Activated CD4-positive, alpha-beta T cell treated with anti-CD3 and anti-CD28 coated beads, Interleukin-2, amount 50 U/mL, for 48 hours (primary cell): ENCODE measurements at places on chromosomes 7 and 10.

- no peak for DNase-seq
Measured at GRCh38 chr7:41010418-41010817, 692.5 kb downstream of the INHBA start.

DNA sequence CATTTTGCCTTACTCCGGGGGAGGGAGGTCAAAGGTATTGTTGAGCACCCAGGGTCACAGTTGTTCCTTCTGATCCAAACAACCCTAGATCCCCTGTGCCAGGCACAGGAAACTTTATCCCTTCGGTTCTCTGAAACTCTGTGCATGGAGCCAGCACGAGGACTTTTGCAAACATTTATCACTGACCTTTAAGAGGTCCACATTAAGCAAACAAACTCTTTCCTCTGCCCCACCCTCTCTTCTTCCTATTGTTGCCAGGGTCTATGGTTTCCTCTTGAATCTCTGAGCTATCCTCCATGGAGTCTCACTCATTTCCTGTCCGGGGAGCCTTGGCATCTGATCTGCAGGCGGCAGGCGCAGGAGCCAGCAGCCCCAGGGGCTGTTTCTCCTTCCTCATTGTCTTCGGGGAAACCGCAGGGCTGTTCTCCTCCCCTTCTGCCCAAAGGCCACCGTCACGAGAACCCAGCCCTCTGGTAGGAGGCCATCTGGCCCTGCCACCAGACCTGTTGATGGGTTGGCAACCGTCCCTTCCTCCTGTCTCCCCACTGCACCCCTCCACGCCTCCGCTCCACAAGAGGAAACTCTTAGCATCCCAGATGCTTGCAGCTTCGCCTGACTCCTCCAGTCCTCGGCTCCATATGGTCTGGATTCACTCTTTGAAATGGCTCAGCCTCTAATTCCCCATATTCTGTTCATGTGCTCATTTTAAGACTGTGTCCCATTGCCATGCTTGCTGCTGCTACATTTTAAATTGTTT is 327.3 kb upstream of the NRP1 start:
- DNase-seq = no peak

DNA sequence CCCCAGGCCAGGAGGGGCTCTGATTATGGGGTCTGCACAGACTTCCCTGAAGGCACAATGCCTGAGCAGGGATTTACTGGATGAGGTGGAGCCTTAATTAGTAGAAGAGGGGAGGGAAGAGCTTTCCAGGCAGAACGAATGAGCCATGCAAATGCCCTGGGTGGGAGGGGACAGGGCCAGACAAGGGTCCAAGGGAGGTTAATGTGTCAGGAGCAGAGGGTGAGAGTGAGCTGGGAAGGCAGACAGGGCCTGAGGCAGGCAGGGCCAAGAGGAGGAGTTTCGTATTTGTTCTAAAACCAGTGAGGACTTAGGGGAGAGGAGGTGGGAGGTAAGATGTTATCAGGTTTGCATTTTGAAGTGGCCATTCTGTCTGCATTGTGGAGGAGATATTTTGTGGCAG is 65.3 kb downstream of the NPY start:
- DNase-seq = no peak

DNA sequence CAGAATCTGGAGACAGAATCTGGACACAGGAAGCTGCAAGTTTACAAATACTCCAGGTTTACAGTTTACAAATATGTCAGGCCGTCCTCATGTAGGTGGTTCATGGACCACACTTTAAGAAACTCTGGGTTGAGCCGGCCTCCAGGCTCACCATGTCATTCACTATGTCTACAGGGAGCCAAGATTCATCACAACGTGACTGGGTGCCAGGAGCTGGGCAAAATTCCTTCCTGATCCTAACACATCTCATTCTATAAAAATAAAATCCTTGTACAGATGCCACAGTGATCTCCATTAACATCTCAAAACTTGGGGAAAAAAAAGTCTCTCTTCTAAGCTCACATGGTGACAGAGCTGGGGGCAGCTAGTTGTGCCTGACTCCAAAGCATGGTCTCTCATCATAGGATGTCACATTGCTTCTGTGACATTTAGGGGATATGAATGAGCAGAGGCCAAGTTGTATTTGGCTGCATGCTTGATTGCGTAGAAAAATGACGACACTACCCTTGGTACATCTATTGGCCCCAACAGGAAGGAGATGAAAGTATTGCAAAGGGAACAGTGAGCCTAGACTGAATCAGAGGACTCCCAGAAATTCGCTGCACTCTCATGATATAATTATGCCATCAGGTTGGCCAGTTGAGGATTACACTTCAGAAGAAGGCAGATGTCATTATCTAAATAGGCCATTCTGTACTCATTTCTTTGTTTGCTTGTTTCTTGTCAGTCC is 35.9 kb downstream of the MTURN start:
- DNase-seq = no peak
